ENCODE measurements at places on chromosomes 16 and 17.

DNA sequence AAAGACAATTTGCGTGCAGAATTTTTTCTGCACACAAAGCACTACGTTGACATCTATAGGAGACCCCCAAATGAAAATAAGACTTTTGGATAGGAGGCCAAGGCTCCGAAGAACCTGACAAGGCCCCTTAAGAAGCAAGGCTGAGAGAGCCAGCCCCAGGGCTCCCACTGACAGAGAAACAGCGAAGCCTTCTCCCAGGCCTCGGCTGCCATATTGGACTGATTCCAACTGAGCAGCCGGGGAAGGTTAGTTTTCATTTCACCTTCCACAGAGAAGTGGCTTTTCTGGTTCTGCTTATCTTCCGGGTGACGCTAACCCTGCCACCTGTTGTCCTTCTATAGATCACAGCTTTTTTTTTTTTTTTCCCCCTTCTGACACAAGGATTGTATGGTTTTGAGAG is 356.7 kb downstream of the SOX9 start:
- no peak for DNase-seq

- peak; percentile 81 for DNase-seq
These were observed at the start of gene CDH15 for GRCh38 chr16:89171216-89172170. CDH15 (plus strand) TSS chr16:89171748; CDS start chr16:89171832, 84 bp downstream.

DNA sequence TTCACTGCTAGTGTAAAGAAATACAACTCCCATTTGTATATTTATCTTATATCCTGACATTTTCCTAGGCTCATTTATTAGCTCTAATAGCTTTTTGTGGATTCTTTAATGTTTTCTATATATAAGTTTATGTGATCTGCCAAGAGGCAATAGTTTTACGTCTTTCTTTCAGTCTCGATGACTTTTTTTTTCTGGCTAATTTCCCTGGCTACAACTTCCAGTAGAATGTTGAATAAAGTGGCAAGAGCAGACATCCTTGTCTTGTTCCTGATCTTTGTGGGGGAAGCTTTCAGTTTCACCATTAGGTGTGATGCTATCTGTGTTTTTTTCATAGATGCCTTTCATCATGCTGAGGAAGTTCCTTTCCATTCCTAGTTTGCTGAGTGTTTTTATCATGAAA is 43.9 kb upstream of the ABCA3 start:
- no peak for DNase-seq

DNA sequence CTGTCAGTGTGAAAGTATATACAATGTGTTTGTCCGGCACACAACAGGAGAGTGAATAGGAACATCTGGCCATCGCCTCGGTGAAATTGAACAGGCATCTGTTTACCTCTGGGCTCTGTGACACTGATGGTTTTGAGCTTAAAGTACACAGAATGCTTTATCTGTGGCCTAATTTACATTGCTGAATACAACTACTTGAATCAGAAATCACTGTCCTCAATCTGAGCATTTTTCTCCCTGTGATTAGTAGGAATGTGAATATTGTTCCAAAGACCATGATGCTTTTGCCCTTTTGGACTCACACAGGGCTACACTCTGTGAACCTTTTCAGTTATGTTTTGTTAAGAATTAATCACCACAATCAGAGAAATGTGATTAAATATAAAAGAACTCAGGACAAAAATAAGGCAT is 323.0 kb upstream of the TBX2 start:
- DNase-seq, result no peak

- DNase-seq, result no peak
These were observed 151.5 kb upstream of the SDK2 start for GRCh38 chr17:73795730-73796129.

DNA sequence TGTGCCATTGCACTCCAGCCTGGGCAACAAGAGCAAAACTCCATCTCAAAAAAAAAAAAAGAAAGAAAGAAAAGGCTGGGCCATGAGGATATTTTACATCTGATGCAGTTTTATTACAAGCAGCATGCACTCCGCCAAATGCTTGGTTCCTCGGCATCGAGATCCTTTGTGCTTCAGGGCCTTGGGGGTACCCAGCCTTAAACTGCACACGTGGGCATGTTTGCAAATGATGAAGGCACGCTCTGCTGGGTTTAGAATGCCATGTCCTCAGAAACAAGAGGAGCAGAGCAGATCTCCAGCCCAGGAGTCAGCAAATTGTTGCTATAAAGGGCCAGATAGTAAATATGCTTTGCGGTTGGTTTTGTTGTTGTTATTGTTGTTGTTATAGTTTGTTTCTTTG is 153.2 kb downstream of the KATNIP start:
- no peak for DNase-seq

- no peak for DNase-seq
These were observed 398.2 kb downstream of the SOX9 start for GRCh38 chr17:72518753-72519597.

- DNase-seq, result no peak
These were observed 22.9 kb downstream of the PIGL start for GRCh38 chr17:16239931-16240330.

GRCh38 chr17:52756746-52757145 is 598.2 kb upstream of the CA10 start:
- no peak for DNase-seq

Data from activated CD8-positive, alpha-beta memory T cell treated with anti-CD3 and anti-CD28 coated beads for 48 hours (primary cell).